Hypothalamus (tissue), 51 donors: ENCODE measurements at places on chromosomes 2 and 18.

- DNase-seq, result no peak
These were observed 14.4 kb upstream of the MYO3B start for GRCh38 chr2:170163411-170164065.

DNA sequence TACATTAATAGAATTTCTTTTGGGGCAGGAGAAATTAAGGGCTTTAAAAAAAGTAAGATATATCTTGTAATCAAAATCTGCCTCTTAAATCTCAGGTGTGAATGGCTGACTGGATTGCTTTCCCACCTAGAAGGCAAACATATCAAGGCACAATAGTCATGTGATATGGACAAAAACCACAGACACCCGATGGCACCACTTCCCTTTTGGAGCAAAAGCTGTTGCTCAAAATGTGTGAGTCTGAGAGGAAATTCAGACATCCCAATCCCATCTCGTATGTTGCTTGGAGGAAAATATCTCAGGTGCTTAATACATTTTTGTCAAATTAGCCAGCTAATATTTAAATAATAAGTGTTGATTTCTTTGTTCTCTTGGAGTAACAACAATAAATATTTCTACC lies 120.7 kb downstream of the KCNF1 start:
- no peak for DNase-seq

GRCh38 chr2:201345625-201346213 lies 11.4 kb downstream of the FLACC1 start:
- no peak for DNase-seq

DNA sequence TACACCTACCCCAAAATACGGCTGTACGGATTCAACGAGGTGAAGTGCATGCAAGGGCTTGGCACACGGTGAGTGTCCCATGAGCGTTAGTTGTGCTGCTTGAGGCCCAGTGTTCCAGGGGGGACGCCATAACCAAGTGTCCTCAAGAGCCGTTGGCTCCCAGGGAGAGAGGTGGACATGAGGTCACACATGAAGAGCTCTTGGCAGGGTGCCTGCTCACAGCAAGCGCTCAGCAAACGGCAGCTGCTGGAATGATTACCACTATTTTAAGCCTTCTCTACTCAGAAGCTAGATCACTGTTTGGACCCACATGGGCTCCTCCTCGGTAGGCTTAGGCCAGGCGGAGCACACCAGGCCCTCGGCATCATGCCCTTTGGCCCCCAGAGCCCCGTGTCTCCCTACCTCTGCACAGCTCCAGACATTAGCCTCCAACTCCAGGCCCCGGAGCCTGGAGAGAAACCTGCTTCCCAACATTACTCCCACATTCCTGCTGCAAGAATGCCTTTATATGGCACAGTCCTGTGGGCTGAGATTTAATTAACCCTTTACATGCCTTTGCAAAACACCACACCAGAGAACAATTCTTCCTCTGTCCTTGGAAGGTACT lies 68.4 kb upstream of the PPP1CB start:
- DNase-seq, result no peak

DNA sequence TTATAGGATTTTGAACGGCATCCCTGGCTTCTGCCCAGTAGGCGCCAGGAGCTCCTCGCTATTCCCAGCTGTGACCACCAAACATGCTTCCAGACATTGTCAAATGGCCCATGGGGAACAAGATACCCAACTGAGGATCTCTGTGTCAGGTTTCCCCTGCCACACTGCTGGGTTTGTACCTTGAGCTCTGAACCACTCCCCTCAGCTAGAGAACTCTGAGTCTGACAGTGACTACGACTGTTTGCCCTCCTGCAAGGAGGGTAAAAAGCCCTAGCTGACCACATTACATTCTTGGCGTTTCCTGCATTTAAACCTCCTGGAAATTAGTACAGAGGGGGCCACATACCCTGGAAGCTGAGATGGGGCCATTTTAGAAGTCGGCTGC lies 12.4 kb downstream of the LRRFIP1 start:
- DNase-seq, result no peak

GRCh38 chr18:77111449-77111848 lies 21.1 kb downstream of the MBP start:
- no peak for DNase-seq

DNA sequence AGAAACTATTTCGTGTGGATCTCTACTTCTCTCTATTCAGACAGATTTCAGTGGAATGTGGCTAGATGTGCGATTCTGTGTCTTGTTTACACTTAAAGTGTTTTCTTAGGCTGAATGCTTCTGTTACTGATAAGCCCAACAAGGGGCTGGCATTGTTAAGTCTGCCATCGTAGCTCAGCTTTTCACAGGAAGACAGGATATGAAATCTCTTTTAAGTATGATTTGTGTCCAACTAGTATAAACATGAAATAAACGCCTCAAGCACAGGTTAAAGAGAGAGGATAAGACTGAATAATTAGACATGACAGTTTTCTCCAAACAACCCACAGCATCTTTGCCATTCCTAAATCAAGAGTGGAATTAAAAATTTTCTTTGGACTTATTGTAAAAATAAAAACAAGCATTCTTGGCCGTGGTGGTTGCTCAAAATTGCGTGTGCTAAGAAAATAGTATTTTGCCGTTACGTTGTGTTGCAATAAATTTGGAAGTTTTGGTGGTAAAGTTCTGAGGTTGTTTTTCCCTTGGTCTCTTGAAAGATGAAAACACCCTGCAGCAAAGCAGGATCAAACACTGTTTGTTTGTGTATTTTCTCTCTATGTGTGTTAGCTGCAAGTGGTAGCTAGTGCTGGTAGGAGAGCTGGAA lies 1.0 kb downstream of the VIT start:
- DNase-seq, result no peak

DNA sequence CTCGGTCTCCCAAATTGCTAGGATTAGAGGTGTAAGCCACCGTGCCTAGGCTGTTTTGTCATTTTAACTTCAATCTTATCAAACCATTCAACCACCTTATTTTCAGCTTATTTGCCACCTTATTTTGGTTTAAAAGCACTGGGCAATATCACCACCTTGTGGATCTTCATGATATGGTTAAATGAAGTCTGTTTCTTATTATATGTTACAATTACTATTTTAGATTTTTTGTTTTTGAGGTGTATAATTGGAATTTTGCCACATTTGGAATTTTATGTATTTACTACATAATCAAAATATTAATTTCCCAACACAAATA lies 43.8 kb upstream of the SCN9A start:
- no peak for DNase-seq

DNA sequence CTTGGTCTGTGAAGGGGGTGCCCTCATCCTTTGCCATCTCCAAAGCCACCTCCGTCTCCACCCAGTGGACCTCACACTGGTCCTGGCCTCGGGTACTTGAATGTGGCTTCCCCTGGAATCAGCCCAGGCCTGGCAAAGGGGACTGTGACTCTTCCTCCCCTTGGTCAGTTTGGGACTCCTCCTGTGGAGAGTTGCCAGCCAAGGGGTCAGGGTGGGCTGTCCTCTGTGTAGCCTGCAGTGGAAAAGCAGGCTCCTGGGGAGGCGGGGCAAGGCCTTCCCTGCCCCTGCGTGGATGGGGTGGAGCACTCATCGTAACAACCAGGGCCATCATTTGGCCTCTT lies 59.8 kb downstream of the INHBB start:
- DNase-seq, result no peak

GRCh38 chr2:69957965-69958364 lies 3.5 kb downstream of the ASPRV1 start:
- no peak for DNase-seq

DNA sequence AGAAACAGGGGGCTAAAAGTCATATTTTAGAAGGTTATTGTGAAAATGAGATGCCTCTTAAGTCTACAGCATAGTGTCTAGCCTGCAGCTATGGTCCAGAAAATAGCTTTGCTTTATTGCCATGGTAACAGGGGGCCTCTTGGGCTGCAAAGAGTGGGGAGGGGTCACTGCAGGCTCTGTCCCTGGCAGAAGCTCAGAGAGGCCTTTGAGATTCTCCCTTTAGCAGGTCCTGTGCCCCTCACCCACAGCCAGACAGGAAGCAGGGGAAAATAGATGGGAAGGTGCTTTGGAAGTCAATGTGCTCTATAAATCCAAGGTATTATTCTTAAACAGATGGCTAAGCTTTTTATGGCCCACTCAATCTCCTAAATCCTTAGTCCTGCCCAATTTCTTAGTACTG lies 1021.3 kb upstream of the GYPC start:
- no peak for DNase-seq

DNA sequence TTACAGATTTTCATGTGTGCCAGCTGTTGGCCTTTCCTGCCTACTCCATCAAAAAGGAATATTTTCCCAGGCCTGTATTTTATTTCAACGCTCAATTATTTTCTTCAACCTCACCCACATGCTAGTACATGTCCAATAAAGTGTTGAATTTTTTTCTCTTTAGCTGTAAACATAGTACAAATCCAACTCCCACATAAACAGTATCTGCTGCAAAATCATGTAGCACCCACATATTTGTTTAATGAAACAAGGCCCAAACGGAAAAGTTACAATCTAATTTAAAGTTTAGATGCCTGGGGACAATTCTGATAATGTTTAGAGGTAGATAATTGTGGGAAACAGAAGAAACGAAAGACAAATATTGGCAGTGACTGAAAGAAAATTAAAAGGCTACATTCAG lies 275.4 kb upstream of the ACVR2A start:
- no peak for DNase-seq

DNA sequence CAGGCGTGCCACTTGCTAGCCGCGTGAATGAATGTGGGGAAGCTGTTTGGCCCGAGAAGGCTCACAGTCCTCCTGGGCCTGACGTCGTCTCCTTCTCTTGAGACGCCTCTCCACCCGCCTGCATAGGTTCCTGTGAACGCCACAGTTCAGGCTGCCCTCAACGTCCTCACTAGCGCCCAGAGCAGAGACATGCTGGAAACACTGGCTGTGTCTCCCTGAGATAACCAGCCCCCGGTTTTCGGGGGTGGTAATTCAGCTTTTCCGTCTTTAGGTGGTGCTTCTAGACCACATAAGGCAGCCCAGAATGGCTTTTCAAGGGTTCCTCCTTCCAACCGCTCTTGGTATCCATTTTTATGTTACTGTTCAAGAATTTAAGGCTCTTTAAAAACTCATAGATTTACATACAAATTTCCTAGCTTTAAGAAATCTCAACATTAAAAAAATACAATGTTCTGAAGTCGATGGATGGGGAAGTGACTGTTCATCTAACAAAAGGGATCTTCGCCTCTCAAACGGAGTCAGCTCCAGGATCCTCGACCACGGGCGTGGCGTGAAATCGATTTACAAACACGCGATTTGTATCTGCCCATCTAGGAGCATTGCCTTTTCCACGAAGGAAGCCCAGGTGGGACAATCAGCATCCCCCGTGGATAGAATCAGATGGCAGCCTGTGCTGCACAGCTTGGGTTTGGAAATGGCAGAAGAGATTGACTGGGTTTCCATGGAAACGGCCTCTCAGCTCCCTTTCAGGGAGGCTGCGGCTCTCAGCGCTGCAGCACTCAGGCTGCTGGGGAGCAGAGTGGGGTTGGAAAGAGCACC lies 110.6 kb upstream of the PXDN start:
- peak; percentile 40 for DNase-seq

GRCh38 chr2:66987733-66988132 lies 409.4 kb upstream of the ETAA1 start:
- no peak for DNase-seq

- DNase-seq, result no peak
These were observed 36.5 kb downstream of the RHOB start for GRCh38 chr2:20483194-20483895.

GRCh38 chr2:23596316-23596885 lies 211.4 kb downstream of the KLHL29 start:
- DNase-seq, result no peak

DNA sequence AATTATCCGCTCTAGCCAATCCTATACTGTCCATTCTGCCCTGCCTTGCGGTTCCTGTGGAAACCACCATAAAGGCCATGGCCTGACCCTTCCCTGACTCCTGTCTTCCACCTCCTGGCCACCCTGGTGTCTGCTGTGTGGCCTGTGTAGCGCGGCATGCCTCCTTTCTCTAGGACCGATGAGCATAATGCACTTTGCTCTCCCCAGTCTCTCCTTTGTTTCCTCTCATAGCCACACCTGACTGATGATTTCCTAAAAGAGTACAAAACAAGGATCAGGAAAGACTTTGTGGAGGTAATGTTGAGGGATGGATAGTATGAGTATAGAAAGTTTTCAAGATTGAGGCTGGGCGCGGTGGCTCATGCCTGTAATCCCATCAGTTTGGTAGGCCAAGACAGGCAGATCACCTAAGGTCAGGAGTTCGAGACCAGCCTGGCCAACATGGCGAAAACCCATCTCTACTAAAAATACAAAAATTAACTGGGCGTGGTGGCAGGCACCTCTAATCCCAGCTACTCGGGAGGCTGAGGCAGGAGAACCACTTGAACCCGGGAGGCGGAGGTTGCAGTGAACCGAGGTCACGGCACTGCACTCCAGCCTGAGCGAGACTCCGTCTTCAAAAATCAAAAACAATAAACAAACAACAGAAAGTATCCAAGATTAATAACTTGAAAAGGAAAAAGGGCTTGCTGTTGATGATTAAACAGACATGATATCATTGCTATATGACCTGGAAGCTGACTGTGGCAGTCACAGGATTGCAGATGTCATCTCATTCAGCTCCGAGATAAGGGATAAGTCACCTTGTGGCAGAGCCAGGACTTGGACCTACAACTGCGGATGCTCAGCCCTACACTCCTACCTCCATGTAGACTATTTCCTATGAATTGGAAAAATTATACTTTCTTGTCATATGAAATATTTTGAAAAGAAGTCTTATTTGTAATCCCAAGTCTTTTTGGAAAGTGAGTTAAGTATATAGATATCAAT lies 16.6 kb downstream of the SOWAHC start:
- DNase-seq, result no peak

DNA sequence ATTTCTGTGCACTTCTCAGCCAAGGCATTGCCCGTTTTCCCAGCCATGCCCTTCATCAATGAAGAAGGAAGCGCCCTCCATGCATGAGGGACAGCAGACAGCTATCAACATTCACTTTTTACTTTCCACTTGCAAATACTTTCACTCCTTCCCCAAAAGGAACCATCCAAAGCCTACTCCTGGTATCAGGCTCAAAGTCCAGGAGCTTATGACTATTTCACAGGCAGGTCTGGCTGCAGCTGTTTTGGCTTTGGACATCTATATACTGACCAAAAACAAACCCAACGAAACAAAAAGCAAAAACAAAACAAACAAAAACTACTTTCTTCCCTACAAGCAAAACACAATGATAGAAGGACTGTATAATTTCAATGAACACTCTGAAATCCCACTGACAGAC lies 825.1 kb downstream of the RNF144A start:
- no peak for DNase-seq

- DNase-seq, result no peak
These were observed 185.3 kb downstream of the ANKRD30B start for GRCh38 chr18:14933049-14933851.
